ENCODE measurements at places on chromosomes 4 and X. TPM values are rescaled to one million over a fixed set of nuclear protein-coding genes. Genes with fewer than 3 reads are reported as not detected.

Gene NUP62CL
- total RNA-seq: 1.4 TPM

Gene APOO
- total RNA-seq: 14.0 TPM

Gene ZBTB49
- 11.6 TPM for total RNA-seq

Gene RIPPLY1
- total RNA-seq: not detected

GRCh38 chr4:43993196-43993902 is 455.3 kb downstream of the KCTD8 start:
- no peak for DNase-seq

DNA sequence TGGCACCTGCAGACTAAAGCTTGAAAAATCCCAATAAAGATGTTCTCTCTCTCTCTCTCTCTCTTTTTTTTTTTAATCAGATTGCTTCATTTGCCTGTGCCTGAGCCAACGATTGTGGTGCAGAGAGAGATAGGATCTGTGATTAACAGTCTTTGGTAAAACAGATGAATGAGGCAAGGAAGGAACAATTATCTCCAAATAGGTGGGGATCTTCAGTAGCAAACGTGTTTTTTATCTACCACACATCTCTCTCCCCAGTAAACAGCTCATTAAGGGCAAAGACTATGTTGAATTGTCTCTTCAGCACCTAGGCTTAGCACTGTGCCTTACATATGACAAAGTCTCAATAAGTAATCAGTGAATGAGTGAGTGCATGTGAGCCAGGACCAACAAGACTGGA is 96.3 kb downstream of the SMIM20 start:
- no peak for DNase-seq

- DNase-seq: no peak
Observed at GRCh38 chr4:36835246-36835645, 409.3 kb upstream of the NWD2 start.

Measured in activated B cell treated with CpG ODN at 0.5 μM for 24 hours (primary cell).